Activated CD4-positive, CD25-positive, alpha-beta regulatory T cell treated with anti-CD3 and anti-CD28 coated beads, Interleukin-2, amount 50 U/mL, for 16 hours (primary cell): ENCODE measurements at places on chromosomes 4 and X.

DNA sequence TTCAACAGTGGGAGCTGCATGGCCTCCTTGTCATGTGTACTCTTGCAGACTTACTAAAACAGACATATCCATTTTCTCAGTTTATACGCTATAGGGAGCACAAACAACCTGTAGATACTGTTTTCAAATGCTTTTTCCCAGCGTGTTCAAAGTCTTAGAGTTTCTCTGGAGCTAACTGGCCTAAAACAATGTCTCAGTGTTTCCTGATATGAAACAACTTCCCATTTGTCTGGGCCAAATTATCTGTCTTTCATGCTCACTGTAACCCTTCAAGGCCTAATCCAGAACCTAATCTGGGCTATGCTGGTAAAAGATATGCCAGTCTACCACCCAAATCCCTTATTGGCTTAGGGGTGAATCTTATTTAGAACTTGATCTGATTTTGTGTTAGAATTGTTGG is 38.8 kb downstream of the RAB40A start:
- DNase-seq, result no peak

- no peak for DNase-seq
Observed at GRCh38 chrX:71228063-71228642, 5.1 kb downstream of the GJB1 start.

- DNase-seq, result no peak
Observed at GRCh38 chr4:124943145-124943889, 230.8 kb upstream of the ANKRD50 start.

GRCh38 chr4:159401791-159402380 is 299.0 kb downstream of the RAPGEF2 start:
- DNase-seq, result no peak

DNA sequence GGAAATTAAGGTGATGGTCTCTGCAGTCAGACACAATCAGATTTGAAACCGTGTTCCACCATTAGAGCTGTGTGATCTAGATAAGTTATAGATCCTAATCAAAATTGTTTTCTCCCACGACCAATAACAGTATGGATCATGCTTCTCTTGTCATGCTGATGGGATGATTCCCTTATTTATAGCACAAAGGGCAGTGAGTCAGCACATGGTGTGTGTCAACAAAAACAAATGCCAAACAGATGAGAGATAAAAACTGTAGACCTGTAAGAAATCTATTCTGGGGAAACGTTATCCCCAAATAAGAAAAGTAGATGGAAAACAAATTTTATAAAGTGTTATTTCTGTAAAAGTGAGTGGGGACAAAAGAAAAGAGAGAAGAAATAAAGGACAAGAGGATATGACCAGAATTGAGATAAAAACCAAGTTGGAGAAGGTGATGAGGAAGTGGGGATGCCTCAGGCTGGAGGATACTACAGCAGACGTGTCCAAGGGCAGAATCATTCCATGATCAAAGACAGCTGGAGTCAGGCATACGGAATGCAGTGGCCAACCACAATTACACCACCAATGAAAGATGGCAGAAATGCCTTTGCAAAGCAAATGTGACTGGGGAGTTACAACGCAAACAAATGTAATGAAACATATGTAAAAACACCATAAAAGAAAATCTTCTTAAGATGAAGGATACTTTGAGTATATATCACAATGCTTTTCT is 377.8 kb upstream of the PRKX start:
- no peak for DNase-seq

DNA sequence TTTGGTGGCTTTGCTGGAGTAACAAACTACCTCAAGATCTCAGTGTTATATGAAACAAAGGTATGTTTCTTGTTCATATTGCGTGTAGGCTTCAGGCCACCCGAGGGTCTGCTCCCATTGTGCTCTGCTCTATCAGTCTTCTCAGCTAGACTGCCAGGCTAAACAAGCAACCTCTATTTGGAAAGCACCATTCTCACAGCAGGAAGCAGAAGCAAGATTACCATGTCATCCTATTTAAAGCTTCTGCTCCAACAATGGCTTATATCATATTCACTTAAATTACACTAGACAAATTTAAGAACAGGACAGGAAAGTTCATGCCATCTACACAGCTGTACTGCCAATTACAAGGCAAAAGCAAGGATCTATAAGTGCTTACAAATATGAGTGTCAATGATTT is 385.8 kb downstream of the PPARGC1A start:
- DNase-seq, result no peak

DNA sequence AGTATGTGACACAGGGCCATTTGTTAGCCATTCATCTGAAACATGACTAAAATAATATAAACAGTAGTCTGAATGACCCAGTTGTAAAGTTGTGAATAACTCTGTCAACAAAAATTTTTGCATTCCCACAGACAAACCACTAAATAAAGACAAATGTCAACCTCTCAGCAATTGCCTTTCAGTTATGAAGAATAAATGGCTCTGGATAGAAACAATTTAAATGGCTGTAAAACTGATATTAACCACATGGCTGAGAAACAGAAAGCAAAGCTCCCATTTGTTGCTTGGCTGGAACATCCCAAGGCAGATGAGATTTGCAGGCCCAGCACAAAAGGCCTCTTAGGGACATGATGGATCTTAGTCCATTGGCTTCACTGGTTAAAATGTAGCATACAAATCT is 296.3 kb downstream of the GALNTL6 start:
- no peak for DNase-seq

DNA sequence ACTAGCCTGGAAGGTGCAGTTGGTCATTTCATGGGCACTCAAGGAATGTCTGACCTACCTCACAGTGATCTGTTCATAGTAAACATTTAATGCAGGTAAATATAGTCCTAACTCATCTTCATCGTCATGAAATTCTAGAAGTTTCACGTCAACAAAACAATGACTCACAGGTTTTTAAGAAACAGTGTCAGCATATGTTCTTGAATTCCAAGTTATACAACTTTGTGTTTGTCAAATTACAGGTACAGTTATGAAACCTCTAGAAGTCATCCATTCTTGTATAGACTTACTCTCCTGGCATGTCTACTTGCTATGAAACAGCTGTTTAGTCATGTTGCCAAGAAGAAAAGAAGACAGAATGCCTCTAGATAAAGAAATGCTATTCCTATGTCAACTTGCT is 46.6 kb downstream of the AFM start:
- DNase-seq, result no peak
